ENCODE measurements at places on chromosomes 11 and 22. TPM values are rescaled to one million over a fixed set of nuclear protein-coding genes. Genes with fewer than 3 reads are reported as not detected.

ESAM gene
- not detected for total RNA-seq

TIMP3 gene
- 47.5 TPM for total RNA-seq

USP2 gene
- total RNA-seq: 0.84 TPM

PAX6 gene
- total RNA-seq: not detected

EIF3L gene
- total RNA-seq: 333 TPM

All from hair follicular keratinocyte (primary cell).